Fibroblast of skin of right quadriceps (primary cell): ENCODE measurements at places on chromosomes 3 and 15.

DNA sequence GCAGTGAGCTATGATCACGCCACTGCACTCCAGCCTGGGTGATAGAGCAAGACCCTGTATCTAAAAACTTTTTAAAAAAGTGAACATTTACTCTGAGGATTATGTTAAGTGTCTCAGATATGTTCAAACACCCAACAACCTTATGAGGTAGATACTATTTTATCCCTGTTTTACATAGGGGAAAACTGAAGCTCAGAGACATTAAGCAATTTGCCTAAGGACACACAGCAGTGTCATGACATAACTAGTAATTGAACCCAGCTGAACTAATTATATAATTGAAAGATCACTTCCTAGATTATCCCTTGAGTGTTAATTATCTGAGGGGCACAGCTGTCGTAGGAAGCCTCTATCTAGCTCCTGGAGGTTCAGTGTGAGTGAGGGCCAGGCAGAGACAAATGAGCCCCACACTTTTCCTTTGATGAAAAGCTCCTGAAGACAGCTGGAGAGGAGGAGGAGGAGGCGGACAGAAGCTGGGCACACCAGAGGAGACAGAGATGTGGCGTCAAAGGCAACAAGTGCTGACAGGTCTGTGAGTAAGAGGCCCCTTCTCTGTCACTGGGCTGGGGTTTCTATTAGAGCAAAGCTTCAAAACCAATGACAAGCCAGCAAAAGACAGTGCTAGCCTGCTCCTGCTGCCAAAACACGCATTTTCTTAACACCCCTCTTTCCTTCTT lies 20.5 kb downstream of the TRH start:
- no peak for DNase-seq

- DNase-seq, result no peak
These were observed 163.5 kb downstream of the CNTN4 start for GRCh38 chr3:2262204-2262603.

- DNase-seq, result peak; percentile 4
These were observed 933.9 kb downstream of the NSUN3 start for GRCh38 chr3:94996743-94997142.

- no peak for DNase-seq
These were observed 307.9 kb downstream of the TLE3 start for GRCh38 chr15:69789648-69790393.

DNA sequence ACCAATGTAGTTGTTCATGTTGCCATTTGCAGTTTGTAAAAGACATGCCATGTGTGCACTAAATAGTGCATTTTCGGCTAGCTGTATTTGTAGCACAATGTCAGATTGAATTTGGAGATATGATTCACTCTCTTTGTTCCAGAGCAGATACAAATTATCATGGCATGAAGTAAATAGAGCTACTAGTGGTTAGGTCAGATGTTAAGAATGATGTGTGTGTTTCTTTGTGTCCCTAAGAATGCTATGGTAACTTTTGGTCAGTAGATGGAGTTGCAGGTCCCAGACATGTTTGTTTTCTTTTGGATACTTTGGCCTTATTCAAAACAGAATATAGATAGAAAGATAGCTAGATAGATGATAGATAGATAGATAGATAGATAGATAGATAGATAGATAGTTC lies 595.8 kb downstream of the NLGN1 start:
- peak; percentile 66 for DNase-seq

DNA sequence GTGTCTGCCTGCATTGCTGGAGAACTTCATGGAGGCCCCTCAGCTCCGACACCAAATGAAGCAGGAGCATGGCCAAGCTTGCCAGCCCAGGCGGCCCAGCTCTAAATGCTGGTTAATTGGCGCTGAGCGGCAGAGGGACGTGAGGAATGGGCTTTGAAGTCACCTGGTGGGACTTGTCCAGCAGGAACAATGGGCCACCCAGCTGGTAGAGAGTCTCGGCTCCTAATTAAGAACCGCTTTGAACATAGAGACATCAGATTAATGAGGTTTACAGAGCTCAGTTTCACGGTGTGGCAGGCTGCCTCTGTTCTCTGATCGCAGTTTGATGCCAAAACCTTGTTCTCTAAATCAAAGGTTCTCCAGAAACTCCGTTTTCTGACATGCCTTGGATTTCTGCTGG lies 77.5 kb upstream of the LINGO1 start:
- no peak for DNase-seq

DNA sequence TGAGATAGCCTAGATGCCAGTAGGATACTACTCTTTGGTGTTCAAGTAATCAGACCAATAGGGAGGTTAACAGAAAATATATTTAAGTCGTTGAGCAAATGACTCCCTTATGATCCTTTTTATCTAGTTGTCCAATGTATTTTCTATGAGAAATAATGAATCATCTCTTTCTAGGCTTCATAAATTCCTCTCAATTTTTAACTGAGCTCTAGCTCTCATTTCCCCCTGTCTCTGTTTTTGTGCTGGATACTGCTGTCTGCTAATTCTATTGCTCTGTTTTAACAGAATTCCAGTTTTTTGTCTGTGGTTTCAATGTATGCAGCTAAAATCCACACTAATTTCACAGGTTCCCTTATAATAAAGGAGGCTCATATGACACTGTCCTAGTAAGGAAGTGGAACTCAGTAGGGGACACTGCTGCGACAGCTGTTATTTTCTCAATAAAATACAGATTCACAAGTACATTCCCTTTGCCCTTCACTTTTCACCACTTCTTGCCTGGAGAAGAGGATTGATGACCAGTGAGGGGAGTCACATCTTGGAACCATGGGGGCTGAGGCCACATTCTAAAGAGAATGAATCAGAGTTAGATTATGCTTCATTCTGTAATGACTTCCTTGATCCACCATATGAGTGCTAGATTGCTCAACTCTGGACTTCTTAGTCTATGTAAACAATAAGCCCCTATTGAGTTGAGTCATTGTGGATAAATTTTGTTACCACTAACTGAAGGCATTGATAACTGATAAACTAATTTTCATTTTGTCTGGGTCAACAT lies 558.7 kb upstream of the KCNMB2 start:
- DNase-seq, result peak; percentile 97

DNA sequence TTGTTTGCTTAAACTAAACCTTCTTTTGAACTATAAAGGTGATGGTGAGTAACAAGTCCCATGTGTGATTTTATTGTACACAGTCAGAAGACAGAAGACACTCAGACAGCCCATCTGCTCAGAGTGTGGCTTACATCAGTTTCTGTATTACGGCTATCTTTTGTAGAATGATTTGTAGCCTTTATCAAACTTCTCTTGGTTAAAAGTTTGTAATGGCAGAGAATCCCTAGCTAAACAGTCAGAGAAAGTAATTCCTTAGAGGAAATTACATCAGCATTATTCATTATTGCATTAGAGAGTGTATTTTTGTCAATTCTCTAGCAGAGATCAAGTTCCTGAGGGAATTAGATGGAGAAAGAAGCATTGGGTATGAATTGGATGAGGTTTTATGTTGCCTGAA lies 500.8 kb downstream of the CNTN4 start:
- peak; percentile 17 for DNase-seq

DNA sequence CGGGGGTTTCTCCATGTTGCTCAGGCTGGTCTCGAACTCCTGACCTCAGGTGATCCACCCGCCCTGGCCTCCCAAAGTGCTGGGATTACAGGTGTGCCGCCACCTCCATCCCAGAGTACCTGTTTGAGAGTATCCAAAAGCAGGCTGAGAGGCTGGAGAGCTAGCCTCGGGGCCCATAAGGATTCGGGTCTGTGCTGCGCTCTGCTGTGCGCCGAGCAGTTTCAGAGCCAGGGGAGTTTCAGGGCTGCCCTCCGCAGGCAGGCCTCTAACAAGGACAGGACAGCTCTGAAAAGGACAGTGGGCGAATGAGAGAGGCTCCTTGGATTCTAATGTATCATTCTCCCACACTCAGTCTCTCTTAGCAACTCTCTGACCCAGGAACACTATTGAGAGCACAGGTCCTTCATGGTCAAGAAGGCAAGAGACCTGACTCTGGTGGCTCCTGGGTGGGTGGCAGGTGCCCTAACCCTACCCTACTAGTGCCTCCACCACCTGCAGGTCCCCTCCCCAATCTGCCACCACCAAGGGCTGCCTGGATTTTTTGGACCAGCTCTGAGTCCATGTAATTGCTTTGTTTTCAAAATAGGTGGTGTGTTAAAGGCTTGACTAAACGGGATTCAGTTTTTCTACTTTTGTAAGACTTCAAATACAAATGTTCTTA lies 27.8 kb downstream of the MAGEF1 start:
- DNase-seq, result no peak

DNA sequence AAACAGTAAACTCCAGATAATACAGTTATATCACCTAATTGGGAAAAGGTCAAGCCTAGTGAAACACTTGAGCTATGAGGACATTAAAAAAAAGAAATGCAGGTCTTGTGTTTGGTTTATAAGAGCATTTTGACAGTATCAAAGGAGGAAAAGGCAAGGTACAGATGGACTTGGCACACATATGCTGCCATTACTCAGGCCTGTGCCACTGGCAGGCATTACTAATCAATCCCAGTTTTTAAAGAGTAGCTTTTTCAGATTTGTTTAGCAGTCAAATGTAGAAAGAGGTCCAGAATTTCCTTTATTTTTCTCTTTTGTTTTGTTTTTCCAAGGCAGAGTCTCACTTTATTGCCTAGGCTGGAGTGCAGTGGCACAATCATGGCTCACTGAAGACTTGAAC lies 38.9 kb downstream of the MDFIC2 start:
- DNase-seq, result peak; percentile 4

DNA sequence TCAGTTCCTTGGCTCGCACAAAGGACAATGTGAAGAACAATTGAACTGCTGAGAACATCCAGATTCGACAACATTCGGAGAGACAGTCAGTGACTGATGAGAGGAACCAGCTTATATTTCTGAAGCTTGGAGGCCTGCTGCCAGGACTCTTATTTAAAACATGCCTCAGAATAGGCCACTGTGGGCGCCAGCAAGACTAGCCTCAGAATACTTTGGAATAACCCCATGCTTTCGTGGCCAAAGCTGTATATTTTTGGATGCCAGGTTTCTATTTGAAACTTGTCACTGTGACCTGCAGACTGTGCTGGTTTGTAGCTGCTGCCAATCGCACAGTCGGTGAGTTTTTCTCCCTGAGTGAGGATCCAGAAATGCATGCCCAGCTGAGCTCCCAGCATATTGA lies 129.9 kb upstream of the UBE3A start:
- no peak for DNase-seq
